HCT116 (cell line): ENCODE measurements at places on chromosomes 11 and 22. TPM values are rescaled to one million over a fixed set of nuclear protein-coding genes. Genes with fewer than 3 reads are reported as not detected.

- DNase-seq = no peak
- no peak overlapping the region for H3K27ac ChIP-seq
- H3K4me3 ChIP-seq = no peak overlapping the region
- 0 out of 2 replicates have a peak, but pooled peaks cover 3% of the 10 kb centered on the region for H3K27me3 ChIP-seq
- H3K36me3 ChIP-seq = no peaks in the 10 kb centered on the region
- no peaks in the 10 kb centered on the region for H3K4me1 ChIP-seq
Observed at GRCh38 chr11:83922953-83923352, 636.8 kb upstream of the CCDC90B start.

The PHOX2A gene
- total RNA-seq = not detected

DNA sequence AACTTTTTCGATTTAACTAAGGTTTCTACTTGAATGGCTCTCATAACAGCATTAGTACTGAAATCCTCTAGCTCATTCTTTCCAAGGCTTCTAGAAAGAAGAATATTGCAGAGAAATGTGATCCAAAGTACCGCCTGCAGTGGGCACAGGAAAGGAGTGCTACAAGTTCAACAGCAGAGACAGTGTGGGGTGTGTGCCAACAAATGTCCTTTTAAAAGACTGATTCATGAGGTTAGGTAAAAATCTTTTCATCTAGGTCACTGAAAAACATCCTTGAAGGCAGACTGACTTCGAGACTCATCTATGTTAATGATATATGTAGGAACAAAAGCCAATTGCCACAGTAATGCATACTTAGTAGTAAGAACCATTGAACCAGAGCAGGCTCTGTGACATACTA, 349.1 kb upstream of the PITPNB start:
- no peak overlapping the region for H3K27ac ChIP-seq
- no peaks in the 10 kb centered on the region for H3K36me3 ChIP-seq
- H3K4me1 ChIP-seq = no peaks in the 10 kb centered on the region

DNA sequence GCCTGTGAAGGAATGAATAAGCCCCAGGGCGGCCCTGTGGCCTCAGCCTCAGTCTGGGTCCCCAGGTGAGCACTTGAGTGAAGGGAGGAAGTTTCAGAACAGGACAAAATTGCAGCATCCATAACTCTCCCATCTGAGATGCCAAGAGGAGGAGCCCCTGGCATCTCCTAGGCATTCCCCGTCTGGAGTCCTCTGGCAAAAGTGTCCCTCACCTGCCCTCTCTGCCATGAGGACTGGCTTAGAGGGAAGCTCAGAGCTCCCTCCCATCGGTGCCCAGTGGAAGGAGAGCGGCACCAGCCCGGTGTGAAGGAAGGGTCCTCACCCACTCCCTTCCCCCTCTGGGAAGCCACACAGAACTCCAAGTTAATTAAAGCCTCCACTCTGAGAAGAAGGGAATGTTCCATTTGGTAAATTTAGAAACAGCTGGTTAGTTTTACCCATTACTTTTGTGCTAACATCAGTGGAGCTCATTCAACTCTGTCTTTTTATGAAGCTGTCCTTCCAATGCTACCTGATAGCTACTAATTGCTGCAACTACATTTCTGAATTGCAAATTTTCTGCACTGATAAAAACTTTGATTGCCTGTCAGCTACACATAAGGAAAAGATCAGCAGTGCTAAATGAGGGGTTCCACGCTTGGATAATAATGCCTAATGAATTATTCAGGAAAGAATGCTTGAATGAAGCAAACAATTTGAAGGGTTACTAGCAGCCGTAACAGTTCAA, 123.3 kb upstream of the RCN1 start:
- no peak overlapping the region for H3K27ac ChIP-seq
- no peaks in the 10 kb centered on the region for H3K27me3 ChIP-seq
- no peak overlapping the region for H3K4me3 ChIP-seq
- no peaks in the 10 kb centered on the region for H3K36me3 ChIP-seq

The TRIM49 gene
- not detected for total RNA-seq

GRCh38 chr11:105690467-105690866, 80.6 kb downstream of the GRIA4 start:
- no peak for DNase-seq
- no peak overlapping the region for H3K27ac ChIP-seq
- H3K27me3 ChIP-seq = no peaks in the 10 kb centered on the region
- H3K4me3 ChIP-seq = no peak overlapping the region
- H3K36me3 ChIP-seq = no peaks in the 10 kb centered on the region

The SLC35E4 gene
- total RNA-seq = 6.2 TPM

The KCTD17 gene
- total RNA-seq = 23.4 TPM

DNA sequence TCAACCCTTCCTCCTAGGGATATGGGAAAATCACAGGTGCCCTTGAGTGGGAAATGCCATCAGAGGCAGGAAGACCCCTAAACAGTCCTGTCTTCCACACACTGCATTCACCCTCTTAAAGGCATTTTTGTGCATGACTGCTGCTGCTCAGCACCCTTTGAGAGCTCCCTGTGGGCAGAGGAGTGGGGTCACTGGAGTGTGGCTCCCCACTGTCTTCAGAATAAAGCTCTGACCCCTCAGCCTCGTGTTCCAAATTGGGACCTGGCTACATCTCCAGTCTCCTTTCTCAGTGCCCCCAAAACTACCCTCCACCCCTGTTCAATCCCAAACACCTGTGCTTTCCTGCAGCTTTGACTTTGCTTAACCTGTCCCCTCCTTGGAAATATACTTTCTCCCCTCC, 46.6 kb downstream of the CHRDL2 start:
- no peaks in the 10 kb centered on the region for H3K4me1 ChIP-seq
- no peak overlapping the region for H3K27ac ChIP-seq
- H3K36me3 ChIP-seq = no peaks in the 10 kb centered on the region
- no peaks in the 10 kb centered on the region for H3K27me3 ChIP-seq

- DNase-seq = no peak
- 0 out of 2 replicates have a peak, but pooled peaks cover 4% of the 10 kb centered on the region for H3K36me3 ChIP-seq
- no peak overlapping the region for H3K4me3 ChIP-seq
- no peaks in the 10 kb centered on the region for H3K4me1 ChIP-seq
Observed at GRCh38 chr22:44855855-44856254, 103.5 kb downstream of the ARHGAP8 start.

DNA sequence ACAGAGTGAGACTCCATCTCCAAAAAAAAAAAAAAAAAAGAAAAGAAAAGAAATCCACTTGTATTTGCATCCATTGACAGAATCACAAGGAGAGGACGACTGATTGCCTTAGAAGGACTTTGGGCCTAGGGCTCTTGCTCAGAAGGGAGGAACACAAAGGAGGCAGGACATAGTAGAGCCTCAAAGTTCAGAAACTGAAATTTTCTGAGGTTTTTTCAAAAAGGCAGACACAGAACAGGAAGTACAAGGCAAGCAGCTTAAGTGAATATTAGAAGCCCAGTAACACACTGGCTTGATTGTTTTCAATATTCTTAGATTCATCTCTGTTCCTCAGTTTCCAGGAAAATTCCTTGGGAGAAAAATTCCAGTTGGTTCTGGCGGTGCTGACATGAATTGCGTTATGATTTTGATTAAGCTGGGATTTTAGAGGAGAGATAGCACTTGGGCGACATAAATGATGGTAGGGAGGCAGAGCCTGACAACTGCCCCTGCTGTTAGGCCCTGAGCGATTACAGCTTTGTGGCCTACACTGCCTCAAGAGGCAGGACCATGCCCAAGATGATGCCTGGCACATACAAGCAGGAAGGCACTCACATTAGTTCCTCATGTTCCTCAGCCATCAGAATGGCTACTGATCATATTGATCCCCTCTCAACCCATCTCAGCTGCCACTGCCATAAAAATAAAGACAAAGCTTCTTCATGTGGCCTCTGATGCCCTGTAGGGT, 15.3 kb downstream of the CLPB start:
- peaks cover 8% of the 10 kb centered on the region for H3K4me1 ChIP-seq
- no peak overlapping the region for H3K4me3 ChIP-seq
- DNase-seq = no peak
- H3K36me3 ChIP-seq = no peaks in the 10 kb centered on the region
- H3K27ac ChIP-seq = no peak overlapping the region
